ENCODE measurements at places on chromosomes 6 and 20. TPM values are rescaled to one million over a fixed set of nuclear protein-coding genes. Genes with fewer than 3 reads are reported as not detected.

ETV7 gene
- 0.20 TPM for total RNA-seq

PFDN4 gene
- total RNA-seq, result 37.0 TPM

CRIP3 gene
- total RNA-seq, result not detected

COL12A1 gene
- 110 TPM for total RNA-seq

WRNIP1 gene
- total RNA-seq, result 44.8 TPM

SPATS1 gene
- total RNA-seq, result not detected

DNA sequence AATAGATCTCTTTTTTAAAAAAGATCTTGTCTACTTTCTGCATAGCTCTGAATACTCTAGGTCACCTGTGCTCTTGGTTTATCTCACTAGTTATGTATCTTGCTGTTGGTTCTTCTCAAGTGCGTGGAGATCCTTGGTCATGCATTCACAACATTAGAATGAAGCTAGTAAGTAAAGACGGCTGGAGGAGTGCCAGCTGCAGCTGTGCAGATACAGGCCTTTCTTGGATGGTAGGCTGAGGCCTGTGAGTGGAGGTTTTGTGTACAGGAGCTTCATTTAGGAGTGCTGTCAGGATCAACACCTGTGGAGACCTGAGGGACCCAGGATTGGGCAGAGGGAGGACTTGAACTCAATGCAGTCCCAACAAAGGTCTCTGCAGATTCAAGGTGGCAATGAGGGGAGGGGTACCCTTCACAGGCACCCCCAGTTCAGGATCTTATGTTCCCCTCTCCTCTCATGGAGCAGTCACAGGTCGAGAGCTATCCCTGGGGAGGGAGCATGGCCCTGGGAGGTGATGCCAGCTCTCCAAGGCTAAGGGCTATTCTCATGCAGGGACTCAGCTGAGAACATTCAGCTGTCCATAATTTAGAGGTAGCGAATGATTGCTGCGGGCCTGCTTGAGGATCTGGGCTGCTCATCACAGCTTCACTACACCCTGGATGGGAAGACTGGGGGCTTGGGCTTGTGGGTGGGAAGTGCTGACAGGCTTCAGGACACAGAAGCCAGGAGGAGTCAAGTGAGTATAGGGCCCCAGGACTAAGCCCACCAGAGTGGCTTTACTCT, 98.9 kb upstream of the ENPP5 start:
- no peak for DNase-seq
- H3K4me3 ChIP-seq, result no peak overlapping the region
- no peaks in the 10 kb centered on the region for H3K36me3 ChIP-seq
- no peaks in the 10 kb centered on the region for H3K27me3 ChIP-seq
- H3K4me1 ChIP-seq, result no peaks in the 10 kb centered on the region
- no peak overlapping the region for H3K27ac ChIP-seq

GRCh38 chr6:109925075-109925474, 53.0 kb upstream of the GPR6 start:
- peak; percentile 40 for DNase-seq
- peaks cover 6% of the 10 kb centered on the region for H3K4me1 ChIP-seq
- H3K36me3 ChIP-seq, result no peaks in the 10 kb centered on the region
- peaks cover 33% of the 10 kb centered on the region for H3K27me3 ChIP-seq
- no peak overlapping the region for H3K27ac ChIP-seq

DNA sequence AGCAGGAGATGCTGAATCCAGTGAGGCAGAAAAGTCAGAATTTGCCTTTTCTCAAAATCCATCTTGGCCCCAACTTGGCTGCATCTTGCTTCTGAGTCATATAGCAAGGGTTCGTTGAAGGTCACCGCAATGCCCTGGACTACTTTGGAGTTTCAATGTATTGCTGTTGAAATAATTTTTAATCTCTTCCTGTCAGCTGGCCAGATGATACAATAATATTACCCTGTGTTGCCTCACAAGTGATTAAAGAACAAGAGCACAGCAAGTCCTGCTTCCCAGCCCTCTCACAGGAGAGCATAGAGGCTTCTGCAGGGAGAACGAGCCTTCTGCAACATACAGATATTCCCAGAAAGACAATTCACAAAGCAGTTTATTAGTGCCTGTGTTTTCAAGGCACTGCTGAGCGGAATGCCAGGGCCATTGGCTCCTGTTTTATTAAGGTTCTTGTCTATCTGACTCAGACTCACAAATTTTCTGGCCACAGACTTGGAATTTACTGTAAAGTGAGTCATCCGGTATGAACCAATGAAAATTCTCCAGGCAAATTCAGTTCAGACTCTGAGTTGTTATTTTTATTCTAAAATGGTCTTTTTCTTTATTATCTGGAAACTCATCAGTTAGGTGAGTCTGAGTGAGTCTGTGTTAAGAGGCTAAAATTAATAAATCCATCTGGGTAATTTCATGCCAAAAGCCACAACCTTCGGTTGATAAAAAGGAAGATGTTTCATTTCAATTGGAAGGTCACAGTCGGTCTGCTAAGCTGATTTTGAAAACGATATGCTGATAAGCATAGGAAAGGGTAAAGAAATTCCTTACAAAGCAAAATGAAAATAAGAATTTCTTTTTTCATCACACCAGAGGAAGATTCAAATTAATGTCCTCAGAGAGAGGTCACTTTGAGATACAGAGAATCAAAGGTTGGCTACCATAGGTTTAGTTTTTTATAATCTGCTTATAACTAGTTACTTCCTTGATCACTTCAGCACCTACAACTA, 289.4 kb upstream of the STXBP5 start:
- H3K27ac ChIP-seq, result peak overlapping the region; percentile 96
- peak; percentile 93 for DNase-seq
- H3K27me3 ChIP-seq, result no peaks in the 10 kb centered on the region

- H3K36me3 ChIP-seq, result no peaks in the 10 kb centered on the region
- DNase-seq, result no peak
- no peak overlapping the region for H3K27ac ChIP-seq
- no peak overlapping the region for H3K4me3 ChIP-seq
Observed at GRCh38 chr6:149974825-149975224, 11.1 kb downstream of the ULBP1 start.

DNA sequence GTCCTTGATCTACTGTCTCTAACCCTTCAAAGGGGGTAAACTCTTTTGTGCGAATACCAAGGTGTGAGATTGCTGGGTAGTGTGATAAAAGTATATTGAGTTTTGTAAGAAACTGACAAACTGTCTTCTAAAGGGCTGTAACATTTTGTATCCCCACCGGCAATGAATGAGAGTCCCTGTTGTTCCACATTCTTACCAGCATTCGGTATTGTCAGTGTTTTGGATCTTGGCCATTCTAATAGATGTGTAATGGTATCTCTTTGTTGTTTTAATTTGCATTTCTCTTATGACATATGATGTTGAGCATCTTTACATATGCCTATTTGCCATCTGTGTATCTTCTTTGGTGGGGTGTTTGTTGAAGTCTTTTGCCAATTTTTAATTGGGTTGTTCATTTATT, 1090.7 kb downstream of the KIF16B start:
- no peaks in the 10 kb centered on the region for H3K27me3 ChIP-seq
- peaks cover 15% of the 10 kb centered on the region for H3K4me1 ChIP-seq
- no peak overlapping the region for H3K4me3 ChIP-seq
- H3K36me3 ChIP-seq, result no peaks in the 10 kb centered on the region
- no peak overlapping the region for H3K27ac ChIP-seq

- H3K4me3 ChIP-seq, result peak overlapping the region; percentile 81
- H3K27ac ChIP-seq, result no peak overlapping the region
- DNase-seq, result no peak
- H3K36me3 ChIP-seq, result no peaks in the 10 kb centered on the region
Observed at GRCh38 chr6:30465595-30466306, 23.6 kb upstream of the HLA-E start.

GRCh38 chr6:11317885-11318771, 85.7 kb upstream of the NEDD9 start:
- no peaks in the 10 kb centered on the region for H3K27me3 ChIP-seq
- no peak overlapping the region for H3K4me3 ChIP-seq
- peaks cover 33% of the 10 kb centered on the region for H3K4me1 ChIP-seq
- peak; percentile 95 for DNase-seq
- peak overlapping the region; percentile 4 for H3K27ac ChIP-seq

DNA sequence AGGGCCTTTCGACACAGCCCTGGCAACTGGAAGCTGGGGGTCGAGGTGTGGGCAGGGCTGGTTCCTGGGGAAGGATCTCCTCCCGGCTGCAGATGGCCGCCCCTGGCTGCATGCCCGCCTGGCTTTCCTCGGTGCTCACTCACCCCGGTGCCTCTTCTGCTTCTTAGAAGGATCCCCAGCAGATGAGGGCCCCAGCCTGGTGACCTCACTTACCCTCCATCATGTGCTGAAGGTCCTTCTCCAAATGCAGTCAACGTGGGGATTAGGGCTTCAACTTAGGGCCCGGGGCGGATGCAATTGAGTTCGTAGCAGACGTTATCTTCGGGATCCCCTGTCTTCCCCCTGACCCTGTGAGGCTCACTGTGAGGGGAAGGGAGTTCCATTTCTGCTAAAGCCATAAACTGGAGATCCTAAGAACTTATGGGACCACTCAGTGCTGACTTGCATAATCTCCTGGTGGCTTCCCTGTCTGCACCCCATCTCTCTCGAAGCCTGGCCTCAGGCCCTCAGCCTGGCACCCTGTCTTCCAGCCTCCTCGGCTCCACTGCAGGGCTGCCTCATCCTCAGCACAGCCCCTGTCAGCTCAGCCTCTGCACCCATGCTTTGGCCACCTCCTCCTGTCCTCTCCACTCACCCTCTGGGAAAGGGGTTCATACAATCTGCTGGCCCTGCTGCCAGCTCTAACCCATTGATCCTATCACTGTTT, 92.6 kb downstream of the THBS2 start:
- H3K4me3 ChIP-seq, result no peak overlapping the region
- H3K27me3 ChIP-seq, result no peaks in the 10 kb centered on the region
- H3K36me3 ChIP-seq, result no peaks in the 10 kb centered on the region
- H3K4me1 ChIP-seq, result peaks cover 19% of the 10 kb centered on the region
- no peak overlapping the region for H3K27ac ChIP-seq

DNA sequence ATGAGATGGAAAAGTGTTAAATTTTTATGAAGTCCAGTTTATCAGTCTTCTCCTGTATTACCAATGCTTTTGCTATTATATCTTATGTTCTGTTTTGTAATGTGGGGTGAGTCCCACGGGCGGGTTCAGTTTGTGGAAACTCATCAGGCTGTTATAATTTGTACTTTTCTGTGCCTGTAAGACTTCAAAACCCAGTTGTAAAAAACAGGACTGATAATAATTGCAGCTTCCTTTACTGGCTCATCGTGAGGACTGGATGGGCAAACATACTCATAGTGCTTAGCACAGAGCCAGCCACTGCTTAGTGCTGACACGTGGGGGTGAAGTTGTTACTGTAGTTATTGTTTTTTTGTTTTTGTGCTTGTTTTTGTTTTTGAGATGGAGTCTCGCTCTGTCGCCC, 45.6 kb downstream of the TGM2 start:
- DNase-seq, result no peak
- no peak overlapping the region for H3K27ac ChIP-seq
- H3K4me1 ChIP-seq, result peaks cover 21% of the 10 kb centered on the region
- no peaks in the 10 kb centered on the region for H3K27me3 ChIP-seq
- no peak overlapping the region for H3K4me3 ChIP-seq

- no peaks in the 10 kb centered on the region for H3K27me3 ChIP-seq
- DNase-seq, result no peak
- peak overlapping the region; percentile 92 for H3K27ac ChIP-seq
- H3K4me1 ChIP-seq, result peaks cover 10% of the 10 kb centered on the region
- H3K4me3 ChIP-seq, result peak overlapping the region; percentile 93
Observed at GRCh38 chr6:43636308-43636659, 644 bp downstream of the MAD2L1BP start.

- H3K36me3 ChIP-seq, result peaks cover 7% of the 10 kb centered on the region
- H3K4me1 ChIP-seq, result no peaks in the 10 kb centered on the region
- no peak for DNase-seq
- no peak overlapping the region for H3K4me3 ChIP-seq
- H3K27me3 ChIP-seq, result peaks cover 50% of the 10 kb centered on the region
Observed at GRCh38 chr20:53999077-53999476, 71.3 kb downstream of the BCAS1 start.

GRCh38 chr6:159074120-159074684, 29.4 kb upstream of the TAGAP start:
- peaks cover 40% of the 10 kb centered on the region for H3K27me3 ChIP-seq
- no peaks in the 10 kb centered on the region for H3K36me3 ChIP-seq
- no peaks in the 10 kb centered on the region for H3K4me1 ChIP-seq
- H3K4me3 ChIP-seq, result peak overlapping the region; percentile 65
- H3K27ac ChIP-seq, result no peak overlapping the region

DNA sequence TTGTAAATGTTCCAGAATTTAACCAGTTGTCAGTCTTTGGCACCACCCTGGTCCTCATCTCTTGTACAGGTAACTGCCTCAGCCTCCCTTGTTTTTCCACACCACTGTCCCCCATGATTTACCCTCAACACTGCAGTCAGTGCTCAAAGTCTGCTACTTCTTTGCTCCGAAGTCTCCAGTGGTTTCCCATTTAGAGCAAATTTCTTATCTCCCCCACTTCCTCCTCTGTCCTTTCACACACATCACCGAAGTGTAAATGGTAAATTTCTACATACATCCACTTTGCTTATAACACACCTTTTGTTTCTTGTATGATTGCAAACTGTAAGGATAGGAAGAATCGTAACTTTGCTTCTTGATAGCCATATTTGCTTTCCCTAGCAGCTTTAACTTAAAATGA, 115.3 kb downstream of the JARID2 start:
- no peaks in the 10 kb centered on the region for H3K36me3 ChIP-seq
- H3K4me1 ChIP-seq, result peaks cover 15% of the 10 kb centered on the region
- no peak for DNase-seq
- H3K27me3 ChIP-seq, result no peaks in the 10 kb centered on the region
- H3K4me3 ChIP-seq, result no peak overlapping the region

DNA sequence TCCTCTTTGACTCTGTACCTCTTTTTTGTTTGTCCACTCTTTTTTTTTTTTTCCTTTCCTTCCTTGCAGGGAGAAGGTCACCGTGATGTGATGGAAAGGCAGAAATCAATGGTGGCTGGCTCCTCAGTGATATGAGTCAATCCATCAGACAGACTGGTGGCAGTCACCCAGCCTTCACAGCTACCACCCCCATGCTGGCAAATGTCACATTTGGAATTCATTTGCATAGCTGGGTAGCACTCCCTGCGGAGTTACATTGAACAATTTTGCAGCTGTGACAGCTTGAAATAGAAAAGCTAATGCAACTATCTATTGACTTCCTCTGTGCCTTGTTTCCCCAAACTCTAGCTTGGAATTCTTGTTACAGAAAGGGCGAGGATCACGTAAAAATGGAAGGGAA, 668.4 kb downstream of the C6orf118 start:
- H3K4me1 ChIP-seq, result peaks cover 9% of the 10 kb centered on the region
- no peak overlapping the region for H3K27ac ChIP-seq
- DNase-seq, result no peak
- H3K4me3 ChIP-seq, result no peak overlapping the region

- no peak overlapping the region for H3K4me3 ChIP-seq
- H3K27me3 ChIP-seq, result peaks cover 20% of the 10 kb centered on the region
- no peaks in the 10 kb centered on the region for H3K4me1 ChIP-seq
- H3K27ac ChIP-seq, result no peak overlapping the region
- H3K36me3 ChIP-seq, result no peaks in the 10 kb centered on the region
- no peak for DNase-seq
Observed at GRCh38 chr6:14100138-14100537, 17.4 kb upstream of the CD83 start.
